Iris pigment epithelial cell (primary cell): ENCODE measurements at places on chromosomes 4 and X.

GRCh38 chr4:38537666-38538065, 126.3 kb upstream of the KLF3 start:
- no peak for DNase-seq

DNA sequence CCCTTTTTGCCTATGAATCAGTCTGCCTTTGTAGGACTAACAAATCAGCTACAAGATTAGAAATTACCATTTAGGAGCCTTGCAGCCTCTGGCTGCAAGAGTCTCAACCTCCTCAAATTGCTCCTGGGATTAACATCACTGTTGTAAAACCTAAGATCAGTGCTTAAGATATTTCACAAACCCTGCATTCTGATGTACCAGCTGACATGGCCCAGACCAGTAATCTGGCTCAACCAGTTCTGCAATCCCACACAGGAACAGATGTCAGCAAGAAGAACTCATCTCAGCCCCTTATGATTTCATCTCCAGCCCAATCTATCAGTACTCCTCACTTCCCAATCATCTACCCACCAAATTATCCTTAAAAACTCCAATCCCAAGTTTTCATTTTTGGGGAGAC, 32.5 kb upstream of the AADAT start:
- DNase-seq, result no peak

DNA sequence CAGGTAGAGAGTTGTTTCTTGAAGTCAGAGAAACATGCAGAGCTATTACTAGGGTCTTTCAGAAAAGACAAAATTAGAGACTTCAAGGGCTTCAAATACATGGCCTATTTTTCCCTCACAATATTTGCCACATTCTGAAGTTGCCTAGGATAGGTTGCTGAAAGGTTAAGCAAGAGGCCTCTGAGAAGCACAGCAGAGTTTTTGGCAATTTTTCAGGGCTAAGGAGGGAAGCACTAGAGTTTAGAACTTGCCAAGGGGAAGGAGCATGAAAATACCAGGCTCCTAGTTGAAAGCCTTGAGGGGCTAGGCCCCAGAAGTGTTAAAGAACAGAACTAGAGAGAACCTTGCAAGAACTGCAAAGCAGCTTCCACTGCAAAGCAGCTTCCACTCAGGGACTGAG, 86.4 kb downstream of the ANAPC10 start:
- peak; percentile 32 for DNase-seq

DNA sequence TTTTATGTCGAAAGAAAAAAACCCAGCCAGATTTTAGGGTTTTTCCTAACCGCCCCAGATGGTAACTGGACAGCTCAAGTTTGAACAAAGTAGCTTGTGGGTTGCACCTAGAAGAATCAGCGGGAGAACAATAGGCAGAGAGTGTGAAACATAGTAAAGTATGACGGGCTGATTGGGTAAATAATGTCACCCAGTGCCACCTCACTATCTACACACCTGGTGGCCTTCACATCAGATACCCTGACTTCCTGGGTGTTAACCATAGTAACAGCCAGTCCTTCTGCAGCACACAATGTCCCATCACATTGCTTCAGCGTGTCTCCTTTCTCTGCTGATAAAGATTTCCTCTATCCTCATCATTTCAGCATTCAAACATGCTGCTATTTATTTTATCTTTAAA, 159.1 kb upstream of the HS3ST1 start:
- no peak for DNase-seq

- no peak for DNase-seq
Measured at GRCh38 chr4:150495550-150495949, 86.4 kb upstream of the MAB21L2 start.

DNA sequence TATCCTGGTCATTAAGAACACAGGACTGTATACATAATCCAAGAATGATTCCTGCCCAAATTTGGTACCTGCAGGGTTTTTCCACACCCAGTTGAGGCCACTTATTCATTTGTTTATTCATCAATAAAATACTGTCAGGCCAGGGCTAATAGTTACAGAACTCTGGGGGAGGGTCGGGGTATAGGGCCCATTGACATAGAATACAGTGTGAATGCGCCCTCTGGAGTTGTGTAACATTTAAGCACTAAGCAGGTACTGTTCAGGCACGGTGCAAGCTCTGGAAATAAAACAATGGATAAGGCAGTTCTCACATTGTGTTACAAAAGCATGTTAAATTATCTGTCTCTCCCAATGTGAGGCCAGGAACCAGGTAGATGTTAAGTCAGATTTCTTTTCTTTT, 30.8 kb upstream of the LRBA start:
- no peak for DNase-seq

GRCh38 chr4:145375416-145375815, 106.2 kb upstream of the SMAD1 start:
- DNase-seq, result no peak

DNA sequence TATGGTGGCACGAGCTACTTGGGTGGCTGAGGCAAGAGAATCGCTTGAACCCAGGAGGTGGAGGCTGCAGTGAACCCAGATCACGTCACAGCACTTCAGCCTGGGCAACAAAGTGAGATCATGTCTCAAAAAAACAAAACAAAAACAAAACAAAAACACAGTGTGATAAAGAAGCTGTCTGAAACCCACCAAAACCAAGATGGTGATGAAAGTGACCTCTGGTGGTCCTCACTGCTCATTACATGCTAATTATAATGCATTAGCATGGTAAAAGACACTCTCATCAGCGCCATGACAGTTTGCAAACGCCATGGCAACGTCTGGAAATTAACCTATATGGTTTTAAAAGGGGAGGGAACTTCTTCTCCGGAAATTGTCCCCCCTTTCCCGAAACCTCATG, 29.4 kb upstream of the OPHN1 start:
- DNase-seq, result peak; percentile 27

- DNase-seq, result no peak
Measured at GRCh38 chrX:135403374-135403773, 18.4 kb upstream of the SMIM10L2A start.

DNA sequence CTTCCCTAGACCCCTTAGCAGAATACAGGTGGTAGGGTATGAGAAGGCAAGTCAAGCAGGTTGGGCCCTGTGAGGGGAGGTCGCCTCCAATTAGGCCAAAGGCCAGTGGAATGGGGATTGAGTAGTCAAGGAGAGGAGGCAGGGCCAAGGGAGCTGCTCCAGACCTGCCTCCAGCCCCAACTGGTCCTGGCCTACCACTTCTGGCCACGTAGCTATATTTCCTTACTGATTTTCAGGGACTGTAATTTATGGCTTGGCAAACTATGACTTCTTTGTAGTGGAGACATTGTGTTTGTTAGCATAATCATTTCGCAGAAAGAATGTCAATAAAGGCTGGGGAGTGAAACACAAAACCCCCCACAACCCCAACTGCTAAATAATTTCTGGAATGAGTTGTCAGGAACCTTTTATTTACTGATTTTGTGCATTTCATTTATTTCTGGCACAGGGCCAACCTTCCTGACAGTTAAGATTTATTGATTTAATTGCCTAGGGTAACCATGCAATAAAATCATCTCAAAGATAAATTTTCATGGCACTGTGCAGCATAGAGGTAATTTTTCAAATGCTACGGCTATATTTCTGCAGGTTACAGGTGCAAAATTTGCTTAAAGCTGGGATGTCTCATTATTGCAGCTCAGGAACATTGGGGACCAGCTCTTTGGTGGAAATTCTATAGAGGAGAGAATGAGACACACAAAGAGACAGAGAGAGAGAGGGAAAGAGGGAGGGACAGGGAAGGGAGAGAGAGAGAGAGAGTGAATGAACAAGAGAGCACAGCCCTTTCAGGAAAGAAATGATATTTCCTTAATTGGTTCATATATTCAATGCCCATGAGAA, 494.9 kb downstream of the IDS start:
- no peak for DNase-seq

DNA sequence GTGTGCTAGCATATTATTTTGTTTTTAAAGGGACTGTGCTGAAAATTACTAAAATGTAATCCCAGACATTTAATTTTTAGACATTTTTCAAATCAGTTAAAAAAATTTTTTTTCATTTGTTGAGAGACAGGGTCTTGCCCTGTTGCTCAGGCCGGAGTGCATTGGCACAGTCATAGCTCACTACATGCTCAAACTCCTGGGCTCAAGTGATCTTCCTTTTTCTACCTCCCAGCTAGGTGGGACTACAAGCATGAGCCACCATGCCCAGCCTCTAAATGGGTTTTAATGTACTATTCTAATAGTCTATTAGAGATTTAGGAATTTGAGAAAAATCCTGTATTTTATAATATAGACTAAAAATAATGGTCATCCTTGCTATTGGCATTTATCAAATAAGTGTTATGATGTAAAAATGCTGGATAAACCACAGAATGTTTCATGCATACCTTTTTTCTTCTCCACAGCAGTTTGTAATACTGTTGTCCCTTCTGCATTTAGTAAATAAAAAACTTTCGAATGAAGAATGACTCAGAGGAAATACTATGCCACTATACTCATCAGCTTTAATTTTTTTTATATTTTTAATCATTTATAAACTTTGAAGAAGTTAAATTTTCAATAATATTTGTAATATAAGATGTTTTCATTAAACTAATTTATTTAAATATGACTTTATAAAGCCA, 29.9 kb downstream of the CPEB2 start:
- peak; percentile 82 for DNase-seq

- DNase-seq, result no peak
Measured at GRCh38 chr4:157294575-157294974, 74.0 kb downstream of the GRIA2 start.

GRCh38 chrX:45011131-45011530, 138.1 kb downstream of the KDM6A start:
- DNase-seq, result peak; percentile 85

DNA sequence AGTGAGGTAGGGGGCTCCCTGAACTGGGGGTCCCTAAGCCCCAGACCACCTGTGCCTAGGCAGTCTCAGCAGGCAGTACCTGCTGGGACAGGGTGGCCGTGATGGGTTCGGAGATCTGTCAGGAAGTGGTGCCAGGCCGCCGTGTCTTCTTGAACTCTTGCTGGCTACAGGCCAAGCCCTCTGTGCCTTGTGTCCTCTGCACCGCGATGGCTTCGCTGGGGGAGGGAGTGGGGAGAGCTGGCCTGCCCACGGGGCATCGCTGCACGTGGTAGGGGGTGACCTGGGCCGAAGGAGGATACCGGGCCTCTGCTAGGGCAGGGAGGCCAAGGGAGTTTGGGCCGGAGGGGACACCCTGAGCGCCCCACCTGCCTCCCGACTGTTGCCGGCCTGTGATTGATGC, 96.7 kb upstream of the NKX1-1 start:
- DNase-seq, result no peak

DNA sequence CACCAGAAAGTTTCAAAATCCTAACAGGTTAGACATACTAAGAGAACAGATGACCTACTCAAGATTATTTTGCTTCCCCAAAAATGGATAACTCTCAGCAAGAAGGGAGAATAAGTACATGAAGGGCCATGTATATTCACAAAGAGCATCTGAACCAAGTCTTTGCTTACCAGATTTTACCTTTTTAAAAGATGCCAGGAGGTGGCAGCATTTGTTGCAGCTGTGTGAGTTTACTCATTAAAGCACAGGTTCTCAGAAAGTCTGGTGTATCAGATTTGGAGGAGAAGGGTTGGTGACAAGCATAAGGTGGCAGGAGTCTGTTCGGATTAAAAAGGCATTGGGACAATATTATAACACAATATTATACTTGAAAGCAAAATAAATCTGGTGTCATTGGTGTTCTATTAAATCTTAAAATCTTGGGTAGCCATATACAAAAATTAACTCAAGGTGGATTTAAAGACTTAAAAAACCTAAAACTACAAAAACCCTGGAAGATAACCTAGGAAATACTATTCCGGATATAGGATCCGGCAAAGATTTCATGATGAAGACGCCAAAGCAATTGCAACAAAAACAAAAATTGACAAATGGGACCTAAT, 51.3 kb upstream of the NFKB1 start:
- DNase-seq, result peak; percentile 69

DNA sequence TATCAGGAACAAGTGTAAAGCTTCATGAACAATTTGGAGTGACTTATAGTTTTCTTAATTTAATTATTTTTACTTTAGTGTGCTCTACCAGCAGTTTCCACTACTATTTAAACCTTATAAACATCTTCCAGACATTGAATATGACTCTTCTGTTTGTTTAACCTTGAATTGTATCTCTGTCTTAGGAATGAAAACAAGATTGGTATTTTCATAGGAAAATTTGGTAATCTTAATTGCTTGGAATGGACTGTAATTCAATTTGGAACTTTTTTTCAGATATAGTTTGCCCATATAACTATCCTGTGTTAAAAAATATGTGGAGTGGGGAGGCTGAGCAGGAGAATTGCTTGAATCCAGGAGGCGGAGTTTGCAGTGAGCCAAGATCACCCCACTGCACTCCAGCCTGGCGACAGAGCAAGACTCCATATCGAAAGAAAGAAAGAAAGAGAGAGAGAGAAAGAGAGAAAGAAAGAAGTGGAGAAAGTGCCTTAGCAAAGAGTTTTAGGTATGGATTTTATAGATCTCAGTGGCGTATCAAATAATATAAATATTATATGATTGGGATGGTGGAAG, 242.4 kb downstream of the BMPR1B start:
- DNase-seq, result peak; percentile 3

DNA sequence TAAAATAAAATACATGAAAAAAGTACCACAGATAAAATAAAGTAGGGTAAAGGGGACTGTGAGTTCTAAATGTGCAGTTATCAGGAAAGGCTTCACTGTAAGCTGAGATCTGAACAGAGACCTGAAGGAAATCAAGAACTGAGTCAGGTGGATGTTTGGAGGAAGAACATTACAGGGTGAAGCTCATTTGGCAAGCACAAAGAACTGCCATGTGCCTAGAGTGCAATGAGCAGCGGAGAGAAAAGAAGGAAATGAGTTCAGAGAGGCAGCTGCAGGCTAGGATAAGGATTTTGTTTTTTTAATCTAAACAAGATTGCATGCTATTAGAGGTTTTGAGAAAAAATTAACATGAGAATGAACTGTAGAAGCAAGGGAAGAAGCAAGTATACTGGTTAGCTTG, 373.1 kb downstream of the STPG2 start:
- no peak for DNase-seq

- DNase-seq, result no peak
Measured at GRCh38 chrX:20454117-20454516, 187.4 kb upstream of the RPS6KA3 start.

- no peak for DNase-seq
Measured at GRCh38 chrX:101203761-101204351, 15.7 kb upstream of the DRP2 start.

DNA sequence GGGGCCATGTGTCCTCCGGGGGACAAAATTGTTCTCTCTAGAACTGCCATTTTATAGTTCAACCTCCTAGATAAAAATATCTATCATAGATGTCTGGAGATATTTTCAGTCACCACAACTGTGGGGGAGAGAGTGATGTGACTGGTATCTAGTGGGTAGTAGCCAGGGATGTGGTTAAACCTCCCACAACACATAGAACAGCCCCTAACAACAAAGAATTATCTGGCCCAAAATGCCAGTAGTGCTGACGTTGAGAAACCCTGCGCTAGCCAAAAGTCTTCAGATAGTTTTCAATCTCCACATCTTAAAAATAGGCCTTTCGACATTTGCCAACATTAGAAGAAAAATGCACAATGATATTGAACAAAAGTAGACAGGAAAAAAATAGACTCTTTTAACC, 19.0 kb upstream of the SUPT20HL2 start:
- peak; percentile 20 for DNase-seq

- DNase-seq, result no peak
Measured at GRCh38 chr4:79604152-79604551, 196.1 kb upstream of the GK2 start.

- peak; percentile 75 for DNase-seq
Measured at GRCh38 chr4:139367421-139368090, 65.3 kb upstream of the NDUFC1 start.

- DNase-seq, result no peak
Measured at GRCh38 chr4:168793542-168793941, 216.5 kb downstream of the CBR4 start.

- DNase-seq, result no peak
Measured at GRCh38 chr4:1695913-1696312, 11.8 kb upstream of the FAM53A start.
